Activated CD8-positive, alpha-beta memory T cell treated with anti-CD3 and anti-CD28 coated beads, Interleukin-2, amount 50 U/mL, for 4 hours (primary cell): ENCODE measurements at places on chromosomes 5 and 9.

DNA sequence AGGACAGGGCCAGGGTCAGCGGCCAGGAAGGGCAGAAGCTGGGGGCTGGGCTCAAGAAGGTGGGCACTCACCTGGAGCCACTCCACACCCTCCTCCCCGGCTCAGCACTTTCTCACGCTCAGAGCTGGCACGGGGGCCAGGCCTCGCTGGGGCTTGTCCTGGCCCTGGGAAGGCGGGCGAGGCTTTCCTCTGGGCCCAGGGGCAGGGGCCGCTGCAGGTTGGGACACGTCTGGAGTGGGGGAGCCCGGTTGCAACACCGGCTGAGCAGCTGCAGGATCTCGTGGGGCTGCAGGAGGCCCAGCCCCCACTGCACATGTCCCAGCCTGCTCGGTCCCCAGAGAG is 38.9 kb upstream of the EGFL7 start:
- DNase-seq, result no peak

- no peak for DNase-seq
These were observed 416.5 kb upstream of the TLE4 start for GRCh38 chr9:79155308-79155707.

DNA sequence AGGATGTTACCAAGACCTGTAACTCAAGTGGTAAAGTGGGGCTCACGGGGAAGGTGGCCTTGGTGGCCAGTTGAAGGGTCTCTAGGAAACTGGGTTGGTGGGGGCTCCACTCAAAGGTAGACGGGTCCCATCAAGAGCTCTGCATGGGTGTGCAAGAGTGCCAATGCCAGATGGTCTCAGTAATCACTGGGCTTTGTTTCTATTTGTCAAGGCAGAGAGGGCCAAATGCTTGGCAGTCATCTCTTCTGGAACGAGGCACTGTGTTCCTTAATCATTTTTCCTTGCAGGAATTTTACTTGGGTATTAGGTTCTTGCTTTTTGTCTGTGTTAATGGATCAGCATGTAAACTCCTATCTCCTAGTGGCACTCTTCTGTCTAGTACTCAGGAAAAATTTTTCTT is 220.8 kb downstream of the DIRAS2 start:
- no peak for DNase-seq

DNA sequence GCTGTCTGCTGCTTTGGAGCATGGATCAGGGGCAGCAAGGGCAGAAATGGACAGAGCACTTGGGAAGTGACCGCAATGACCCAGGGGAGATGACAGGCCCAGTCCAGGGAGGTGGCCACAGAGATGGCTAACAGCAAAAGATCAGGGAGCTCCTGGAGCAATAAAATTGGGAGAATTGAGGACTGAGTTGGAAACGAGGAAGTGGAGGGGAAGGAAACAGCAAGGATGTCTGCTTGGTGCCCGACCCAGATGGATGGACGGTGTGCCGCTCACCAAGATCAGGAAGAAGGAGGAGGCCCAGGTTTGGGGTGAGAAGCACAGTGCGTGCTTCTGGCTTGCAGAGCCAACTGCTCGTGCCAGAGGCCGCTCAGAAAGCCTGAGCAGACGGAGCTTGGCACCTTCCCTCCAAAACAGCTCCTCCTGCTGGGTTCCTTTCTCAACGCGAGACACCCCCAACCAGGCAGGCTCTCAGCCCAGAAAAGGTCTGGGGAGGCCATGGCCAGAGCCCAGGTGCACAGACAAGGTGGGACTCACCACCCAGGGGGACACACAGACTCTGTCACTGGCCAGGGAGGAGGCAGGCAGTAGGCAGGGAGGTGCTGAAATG is 1.7 kb upstream of the SLC34A1 start:
- DNase-seq, result no peak

GRCh38 chr5:125478599-125478998 is 732.2 kb upstream of the ZNF608 start:
- no peak for DNase-seq
